Upper lobe of right lung (tissue), 1 donor: ENCODE measurements at places on chromosomes 6 and 20. TPM values are rescaled to one million over a fixed set of nuclear protein-coding genes. Genes with fewer than 3 reads are reported as not detected.

- H3K4me3 ChIP-seq = no peak overlapping the region
- peaks cover 12% of the 10 kb centered on the region for H3K4me1 ChIP-seq
- DNase-seq = no peak
- H3K36me3 ChIP-seq = no peaks in the 10 kb centered on the region
These were observed 214.9 kb downstream of the ZFAND3 start for GRCh38 chr6:38034274-38034914.

GRCh38 chr6:135703007-135703406, 148.5 kb upstream of the PDE7B start:
- H3K4me1 ChIP-seq = no peaks in the 10 kb centered on the region
- no peak overlapping the region for H3K27ac ChIP-seq
- no peaks in the 10 kb centered on the region for H3K36me3 ChIP-seq
- DNase-seq = no peak
- H3K27me3 ChIP-seq = no peaks in the 10 kb centered on the region

- H3K27me3 ChIP-seq = no peaks in the 10 kb centered on the region
- no peak for DNase-seq
- H3K4me3 ChIP-seq = no peak overlapping the region
- H3K36me3 ChIP-seq = no peaks in the 10 kb centered on the region
- no peaks in the 10 kb centered on the region for H3K4me1 ChIP-seq
These were observed 155.5 kb downstream of the ESR1 start for GRCh38 chr6:151963001-151963400.

- H3K27ac ChIP-seq = no peak overlapping the region
- H3K4me1 ChIP-seq = no peaks in the 10 kb centered on the region
- H3K27me3 ChIP-seq = no peaks in the 10 kb centered on the region
- DNase-seq = no peak
- H3K4me3 ChIP-seq = no peak overlapping the region
These were observed 237.6 kb upstream of the AFDN start for GRCh38 chr6:167588920-167589614.

- DNase-seq = no peak
- no peaks in the 10 kb centered on the region for H3K4me1 ChIP-seq
- H3K27me3 ChIP-seq = no peaks in the 10 kb centered on the region
- no peaks in the 10 kb centered on the region for H3K36me3 ChIP-seq
- no peak overlapping the region for H3K27ac ChIP-seq
- H3K4me3 ChIP-seq = no peak overlapping the region
These were observed 133.3 kb downstream of the IPCEF1 start for GRCh38 chr6:154223296-154223695.

DNA sequence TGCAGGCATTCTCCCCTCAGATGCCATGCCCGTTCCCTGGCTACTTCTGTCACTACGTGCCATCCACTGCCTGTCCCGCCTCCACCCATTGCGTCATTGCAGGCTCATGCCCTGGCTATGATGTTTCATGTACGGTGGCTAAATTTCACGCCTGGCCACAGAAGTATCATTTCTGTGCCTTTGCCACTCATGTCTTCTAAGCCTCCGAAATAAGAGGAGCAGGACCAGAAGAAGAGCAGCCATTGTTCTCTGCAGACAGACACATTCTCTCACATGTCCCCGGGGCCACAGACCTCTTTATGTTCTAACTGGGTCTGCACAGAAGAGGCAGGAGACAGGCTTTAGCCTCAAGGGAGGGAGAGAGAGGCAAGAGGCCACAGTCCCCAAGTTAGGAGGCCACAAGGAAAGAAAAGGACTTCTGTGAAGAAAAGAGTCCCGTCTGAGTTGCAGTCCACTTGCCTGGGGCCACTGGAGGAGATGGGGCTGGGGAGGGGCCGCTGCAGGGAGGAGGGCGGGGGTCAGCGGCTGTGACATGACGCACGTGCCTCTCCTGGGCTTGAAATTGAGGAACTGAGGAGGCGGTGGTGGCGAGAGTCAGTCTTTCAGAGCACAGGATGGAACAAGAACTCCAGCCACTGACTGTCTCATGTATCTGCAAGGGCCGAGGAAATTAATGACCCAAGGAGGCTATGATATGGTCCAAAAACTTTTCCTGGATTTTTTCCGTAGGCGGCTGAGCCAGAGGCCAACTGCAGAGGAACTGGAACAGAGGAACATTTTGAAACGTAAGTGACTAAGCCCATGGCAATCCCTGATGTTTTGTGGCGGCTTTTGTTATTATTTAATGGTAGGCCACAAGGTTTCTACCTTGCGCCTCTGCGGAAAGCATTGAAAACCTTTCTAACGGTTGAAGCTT, 55.9 kb downstream of the TBC1D7 start:
- H3K27ac ChIP-seq = peak overlapping the region; percentile 63
- DNase-seq = peak; percentile 84
- H3K27me3 ChIP-seq = no peaks in the 10 kb centered on the region
- peaks cover 11% of the 10 kb centered on the region for H3K4me1 ChIP-seq

DNA sequence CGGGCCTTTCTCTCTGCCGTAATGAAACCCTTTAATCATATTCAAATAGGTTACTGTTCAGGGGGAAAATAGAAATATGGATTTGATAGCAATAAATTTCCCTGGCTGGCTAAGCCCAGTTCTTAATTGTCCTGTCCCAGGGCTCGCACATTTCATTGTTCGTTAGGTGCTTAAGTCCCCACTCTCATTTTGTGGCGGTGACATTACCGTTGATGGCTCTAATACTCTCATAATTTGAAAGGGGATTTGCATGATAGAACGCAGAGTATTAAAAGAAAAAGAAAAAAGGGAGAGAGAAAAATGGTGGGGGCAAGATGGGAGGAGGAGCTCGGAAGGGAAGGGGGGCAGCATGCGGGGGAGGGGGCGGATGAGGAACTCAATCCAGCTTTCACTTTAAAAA, 79.1 kb upstream of the FOXP4 start:
- H3K4me1 ChIP-seq = peaks cover 3% of the 10 kb centered on the region
- peaks cover 14% of the 10 kb centered on the region for H3K27me3 ChIP-seq
- H3K27ac ChIP-seq = no peak overlapping the region
- DNase-seq = no peak

GRCh38 chr20:49288784-49289696, 11.2 kb upstream of the ZNFX1 start:
- H3K27ac ChIP-seq = no peak overlapping the region
- no peaks in the 10 kb centered on the region for H3K27me3 ChIP-seq
- no peak for DNase-seq
- no peak overlapping the region for H3K4me3 ChIP-seq

- H3K27ac ChIP-seq = no peak overlapping the region
- peaks cover 14% of the 10 kb centered on the region for H3K4me1 ChIP-seq
- H3K27me3 ChIP-seq = no peaks in the 10 kb centered on the region
- H3K36me3 ChIP-seq = no peaks in the 10 kb centered on the region
- H3K4me3 ChIP-seq = no peak overlapping the region
- no peak for DNase-seq
These were observed 55.8 kb upstream of the TAGAP start for GRCh38 chr6:159100395-159101182.

DNA sequence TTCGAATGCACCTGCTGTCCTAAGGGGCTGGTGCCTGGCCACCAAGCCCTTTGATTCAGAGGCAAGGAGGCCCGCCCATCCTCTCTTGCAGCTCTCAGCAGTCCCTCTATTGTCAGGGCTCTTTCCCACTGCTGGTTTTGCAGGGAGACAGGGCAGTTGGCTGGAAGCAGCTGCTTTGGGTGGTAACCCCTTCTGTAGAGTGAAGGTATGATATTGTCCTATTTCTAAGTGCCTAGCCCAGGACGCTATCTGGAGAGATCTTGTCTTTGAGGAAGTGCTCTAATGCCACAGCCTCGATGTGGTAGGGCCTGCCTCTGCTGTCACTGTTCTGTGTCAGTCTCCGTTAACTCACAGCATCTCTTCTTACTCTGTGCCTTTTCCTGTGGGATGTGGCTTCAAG, 5.6 kb downstream of the PLCG1 start:
- peak; percentile 41 for DNase-seq
- no peaks in the 10 kb centered on the region for H3K27me3 ChIP-seq
- H3K4me3 ChIP-seq = no peak overlapping the region
- no peaks in the 10 kb centered on the region for H3K36me3 ChIP-seq
- peak overlapping the region; percentile 70 for H3K27ac ChIP-seq

- no peaks in the 10 kb centered on the region for H3K36me3 ChIP-seq
- no peak overlapping the region for H3K4me3 ChIP-seq
- H3K27me3 ChIP-seq = no peaks in the 10 kb centered on the region
- H3K4me1 ChIP-seq = no peaks in the 10 kb centered on the region
These were observed 29.9 kb upstream of the SPTLC3 start for GRCh38 chr20:12978613-12979495.

GRCh38 chr6:107712237-107712664, 111.9 kb downstream of the SCML4 start:
- no peak overlapping the region for H3K27ac ChIP-seq
- no peaks in the 10 kb centered on the region for H3K36me3 ChIP-seq
- H3K4me3 ChIP-seq = peak overlapping the region; percentile 23
- DNase-seq = no peak
- H3K27me3 ChIP-seq = no peaks in the 10 kb centered on the region
- H3K4me1 ChIP-seq = peaks cover 12% of the 10 kb centered on the region

GRCh38 chr6:7404546-7404945, 14.9 kb downstream of the RIOK1 start:
- H3K27ac ChIP-seq = no peak overlapping the region
- no peaks in the 10 kb centered on the region for H3K4me1 ChIP-seq
- no peaks in the 10 kb centered on the region for H3K27me3 ChIP-seq
- DNase-seq = no peak
- H3K36me3 ChIP-seq = peaks cover 77% of the 10 kb centered on the region

GRCh38 chr20:4814696-4815252, 93.1 kb downstream of the PRND start:
- H3K4me1 ChIP-seq = peaks cover 55% of the 10 kb centered on the region
- no peaks in the 10 kb centered on the region for H3K27me3 ChIP-seq
- H3K27ac ChIP-seq = peak overlapping the region; percentile 87

DNA sequence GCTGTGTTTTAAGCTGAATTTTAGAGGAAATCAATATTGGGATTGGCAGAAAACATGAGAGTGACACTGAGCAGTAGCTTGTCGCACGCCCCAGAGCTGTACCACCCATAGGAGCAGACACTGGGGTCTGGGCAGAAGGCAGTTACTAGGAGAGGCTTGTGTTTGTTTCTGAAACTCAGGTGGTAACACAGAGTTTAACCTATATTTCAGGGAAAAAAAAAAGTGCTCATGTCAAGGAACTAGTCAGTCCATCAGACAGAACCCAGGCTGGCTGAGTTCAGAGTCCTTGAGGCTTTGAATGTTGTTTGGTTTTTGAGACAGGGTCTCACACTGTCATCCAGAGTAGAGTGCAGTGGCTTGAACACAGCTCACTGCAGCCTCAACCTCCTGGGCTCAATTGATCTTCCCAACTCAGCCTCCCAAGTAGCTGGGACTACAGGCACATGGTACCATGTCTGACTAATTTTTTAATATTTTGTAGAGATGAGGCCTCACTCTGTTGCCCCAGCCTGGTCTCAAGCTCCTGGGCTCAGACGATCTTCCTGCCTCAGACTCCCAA, 6.6 kb downstream of the SLC22A1 start:
- H3K4me3 ChIP-seq = no peak overlapping the region
- no peaks in the 10 kb centered on the region for H3K4me1 ChIP-seq
- no peak for DNase-seq
- no peaks in the 10 kb centered on the region for H3K27me3 ChIP-seq
- no peaks in the 10 kb centered on the region for H3K36me3 ChIP-seq
- H3K27ac ChIP-seq = no peak overlapping the region

GRCh38 chr6:25777856-25778649, 23.5 kb downstream of the SLC17A4 start:
- no peak overlapping the region for H3K4me3 ChIP-seq
- H3K36me3 ChIP-seq = no peaks in the 10 kb centered on the region
- no peaks in the 10 kb centered on the region for H3K27me3 ChIP-seq
- DNase-seq = no peak

DNA sequence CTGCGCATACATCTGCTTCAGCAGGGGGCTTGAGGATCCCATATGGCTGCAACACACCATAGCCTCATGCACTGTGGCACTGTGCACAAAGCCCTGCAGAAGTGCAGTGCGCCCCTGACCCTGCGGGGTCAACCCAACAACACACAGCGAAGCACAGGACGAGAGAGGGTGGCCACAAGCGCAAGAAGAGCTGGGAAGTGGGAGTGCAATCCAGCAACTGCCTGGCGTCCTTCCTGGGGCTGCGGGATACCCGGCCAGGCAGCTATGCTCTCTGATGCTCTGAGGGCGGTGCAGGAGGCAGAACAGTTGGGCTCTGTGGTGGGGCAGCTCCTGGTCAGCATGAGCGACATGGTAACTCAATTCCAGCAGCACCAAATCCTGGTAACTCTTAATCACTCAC, 5.6 kb upstream of the ACSS1 start:
- no peak overlapping the region for H3K27ac ChIP-seq
- H3K36me3 ChIP-seq = no peaks in the 10 kb centered on the region
- peaks cover 6% of the 10 kb centered on the region for H3K27me3 ChIP-seq

DNA sequence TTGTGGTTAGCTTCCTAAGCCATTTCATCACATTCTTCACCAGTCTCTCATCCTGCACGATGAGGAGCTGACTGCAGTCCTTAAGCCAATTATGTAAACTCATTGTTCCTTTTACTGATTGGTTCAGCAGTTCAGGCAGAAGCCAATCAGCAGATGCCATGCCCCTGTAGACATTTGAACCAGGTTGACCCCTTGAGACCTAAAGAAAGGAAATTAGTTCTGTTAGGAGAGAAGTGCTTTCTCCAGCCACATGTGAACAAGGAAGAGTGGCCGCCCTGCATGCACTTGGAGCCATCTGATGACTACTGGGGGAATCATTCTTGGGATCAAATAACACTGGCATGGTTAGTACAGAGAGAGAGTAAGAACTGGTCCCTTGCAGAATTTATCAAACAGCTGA, 535.2 kb upstream of the ID4 start:
- H3K27ac ChIP-seq = no peak overlapping the region
- DNase-seq = no peak
- no peak overlapping the region for H3K4me3 ChIP-seq
- no peaks in the 10 kb centered on the region for H3K27me3 ChIP-seq

DNA sequence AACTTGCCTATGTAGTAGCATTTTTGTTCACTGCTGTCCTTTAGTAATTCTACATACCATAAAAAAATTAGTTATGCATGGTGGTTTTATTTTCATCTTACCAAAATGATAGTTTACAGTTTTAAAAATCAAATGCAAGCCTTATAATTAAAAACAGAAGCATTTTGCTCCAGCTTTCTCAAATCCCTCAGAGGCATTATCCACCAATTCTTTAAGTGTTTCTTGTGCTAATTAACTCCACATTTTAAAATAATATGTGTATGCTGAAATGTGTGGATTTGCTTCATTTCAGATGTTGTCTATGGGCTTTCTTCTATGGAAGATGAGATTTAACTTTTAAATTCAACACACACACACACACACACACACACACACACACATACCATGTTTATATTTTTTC, 49.3 kb downstream of the PCSK2 start:
- no peak for DNase-seq
- no peak overlapping the region for H3K4me3 ChIP-seq
- H3K27ac ChIP-seq = no peak overlapping the region
- H3K4me1 ChIP-seq = no peaks in the 10 kb centered on the region
- no peaks in the 10 kb centered on the region for H3K36me3 ChIP-seq
- no peaks in the 10 kb centered on the region for H3K27me3 ChIP-seq

Gene UBD
- 1.1 TPM for total RNA-seq

Gene TREML1
- total RNA-seq = 2.5 TPM

Gene ZKSCAN4
- total RNA-seq = 4.5 TPM

Gene SDCBP2
- total RNA-seq = 10.9 TPM

Gene HUS1B
- 1.0 TPM for total RNA-seq

Gene TFAP2C
- 5.2 TPM for total RNA-seq

Gene BPIFB1
- total RNA-seq = 0.67 TPM

Gene ZSWIM3
- total RNA-seq = 4.0 TPM

Gene DNAH8
- 0.17 TPM for total RNA-seq

Gene FAM217A
- not detected for total RNA-seq

Gene PTCRA
- total RNA-seq = 5.0 TPM

Gene TREM2
- total RNA-seq = 62.2 TPM

Gene HLA-C
- 1,073 TPM for total RNA-seq
